Tongue (tissue), 3 donors: ENCODE measurements at places on chromosomes 1 and 21. TPM values are rescaled to one million over a fixed set of nuclear protein-coding genes. Genes with fewer than 3 reads are reported as not detected.

HHAT gene
- total RNA-seq: 8.3 TPM

IQCC gene
- total RNA-seq: 2.7 TPM

SYT14 gene
- 1.0 TPM for total RNA-seq

GRCh38 chr1:26354972-26355371 lies 1.0 kb upstream of the CRYBG2 start:
- no peak for DNase-seq

DNA sequence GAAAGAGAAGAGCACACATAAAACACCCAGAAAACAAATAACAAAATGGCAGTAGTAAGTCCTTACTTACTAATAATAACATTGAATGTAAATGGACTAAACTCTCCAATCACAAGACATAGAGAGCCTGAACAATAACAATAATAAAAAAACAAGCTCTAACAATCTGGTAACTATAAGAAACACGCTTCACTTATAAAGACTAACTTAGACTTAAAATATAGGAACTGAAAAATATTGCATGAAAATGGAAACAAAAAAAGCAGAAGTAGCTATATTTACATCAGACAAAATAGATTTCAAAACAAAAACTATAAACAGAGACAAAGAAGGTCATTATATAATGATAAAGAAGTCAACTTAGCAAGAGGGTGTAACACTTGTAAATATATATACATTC lies 83.1 kb upstream of the LYPLAL1 start:
- DNase-seq: no peak

GRCh38 chr1:85122169-85122568 lies 73.9 kb upstream of the MCOLN3 start:
- no peak for DNase-seq
